ENCODE measurements at places on chromosomes 11 and 22.

- no peak for DNase-seq
Observed at GRCh38 chr11:73375830-73376159, 404 bp upstream of the RELT start.

GRCh38 chr22:48799227-48799970, 1028.3 kb downstream of the BRD1 start:
- no peak for DNase-seq

DNA sequence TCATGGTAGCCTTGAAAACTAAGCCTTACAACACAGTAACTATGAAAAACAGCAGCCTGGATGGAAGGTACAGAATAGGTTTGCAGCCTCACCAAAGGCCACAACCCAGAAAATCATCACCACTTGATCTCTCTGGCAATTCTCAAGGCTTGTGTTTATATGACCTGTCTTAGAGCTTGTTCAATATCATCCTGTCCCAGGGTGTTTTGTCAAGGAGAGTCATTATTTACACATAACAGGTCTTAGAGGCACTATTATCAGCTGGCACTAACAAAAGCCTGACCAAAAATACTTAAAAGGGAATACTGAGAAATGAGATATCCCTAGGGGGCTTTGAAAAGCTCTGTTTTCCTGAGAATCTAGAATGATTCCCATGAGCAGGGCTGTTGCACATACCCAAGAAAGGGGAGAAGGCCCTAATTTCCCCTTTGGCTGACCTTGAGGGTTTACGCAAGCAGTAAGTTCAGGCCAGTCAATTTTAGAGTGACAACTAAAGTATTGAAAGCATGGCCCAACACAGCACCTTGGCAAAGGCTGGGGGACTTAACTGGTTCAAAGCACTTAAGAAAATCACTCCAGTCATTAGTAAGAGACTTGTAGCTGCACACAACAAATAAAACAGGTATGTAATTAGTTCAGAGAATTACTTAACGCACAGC, 7.9 kb downstream of the SC5D start:
- DNase-seq, result no peak

DNA sequence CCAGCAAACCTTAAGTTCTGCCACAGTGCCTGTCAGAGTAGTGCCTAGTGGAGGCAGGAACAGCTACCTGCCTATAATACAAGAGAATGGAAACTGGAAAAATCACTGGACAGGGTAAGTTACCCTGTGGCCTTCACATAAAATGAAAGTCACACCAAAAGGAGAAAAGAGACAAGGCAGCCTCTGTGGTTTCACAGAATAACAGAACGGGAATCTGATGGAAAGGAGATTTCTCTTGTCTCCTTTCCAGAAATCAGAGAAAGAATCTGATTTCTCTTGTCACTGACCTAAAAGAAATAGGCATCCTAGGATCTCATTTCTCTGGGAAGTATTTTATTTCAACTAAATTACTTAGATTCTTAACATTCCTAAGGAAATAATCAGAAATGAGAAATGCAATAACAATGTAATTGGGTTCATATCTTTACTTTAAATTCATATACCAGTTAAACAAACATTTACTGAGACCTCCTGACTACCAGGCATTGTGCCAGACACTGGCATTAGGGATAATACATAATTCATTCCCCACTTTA, 41.6 kb downstream of the PRCP start:
- DNase-seq, result no peak

DNA sequence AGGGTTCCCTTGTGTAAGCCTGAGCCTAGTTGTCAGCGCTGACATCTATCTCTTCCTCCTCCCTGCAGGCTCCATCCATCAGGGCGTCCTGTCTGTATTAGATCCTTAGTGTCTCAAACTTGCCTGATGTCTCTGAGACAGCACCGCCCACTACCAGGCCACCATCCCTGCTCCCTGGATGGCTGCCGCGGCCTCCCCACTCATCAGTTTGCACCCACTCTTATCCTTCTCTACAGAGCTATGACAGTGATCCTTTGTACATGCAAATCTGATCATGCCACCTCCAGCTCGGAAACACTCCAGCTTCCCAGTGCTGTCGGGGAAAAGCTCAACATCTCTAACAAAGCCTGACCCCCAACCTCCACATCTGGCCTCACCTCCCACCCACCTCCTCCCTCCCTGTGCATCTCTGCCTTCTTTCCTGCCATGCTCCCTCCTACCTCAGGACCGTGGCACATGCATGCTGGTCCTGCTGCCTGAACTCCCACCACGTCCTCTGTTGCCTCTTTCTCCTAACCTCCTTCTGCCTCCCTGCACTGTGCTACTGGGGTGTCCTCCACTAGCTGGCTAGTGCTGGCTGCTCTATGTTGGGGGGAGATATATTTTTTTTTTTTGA, 61.6 kb upstream of the EIF3D start:
- DNase-seq, result no peak

DNA sequence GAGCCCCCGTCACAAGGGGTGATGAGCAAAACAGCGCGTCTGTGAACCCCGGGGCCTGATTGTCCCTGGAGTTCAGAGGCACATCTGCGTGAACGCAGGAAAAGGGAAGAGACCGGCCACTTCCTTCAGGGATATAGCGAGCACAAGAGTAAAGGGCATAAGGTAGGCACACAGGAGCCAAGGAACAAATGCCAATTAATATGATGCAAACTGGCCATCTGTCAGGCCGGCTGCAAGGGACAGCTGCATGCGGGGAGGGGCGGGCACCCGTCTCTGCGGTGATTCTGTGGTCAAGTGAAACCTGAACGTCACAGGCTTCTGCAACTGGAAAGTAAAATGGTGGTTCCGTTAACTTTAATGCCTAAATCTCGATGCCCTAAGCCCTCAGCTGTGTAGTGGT, 64.7 kb downstream of the TRIM29 start:
- DNase-seq, result no peak

GRCh38 chr11:85774256-85775101, 36.5 kb downstream of the SYTL2 start:
- DNase-seq, result no peak

DNA sequence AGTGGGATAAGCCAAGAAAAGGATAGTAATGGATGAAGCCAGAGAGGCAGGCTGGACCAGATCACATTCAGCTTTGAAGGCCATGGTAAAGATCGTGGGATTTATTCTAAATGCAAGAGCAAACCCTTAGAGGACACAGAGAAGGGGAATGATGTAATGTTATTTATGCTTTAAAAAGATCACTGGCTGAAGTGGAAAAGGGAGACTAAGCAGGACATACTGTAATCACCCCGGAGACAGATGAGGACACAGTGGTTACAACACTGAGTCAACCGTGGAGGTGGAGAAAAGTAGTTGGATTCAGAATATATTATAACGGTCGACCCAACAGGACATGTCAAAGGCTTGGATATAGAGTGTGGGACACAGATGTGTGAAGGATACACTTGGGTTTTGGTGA, 38.5 kb downstream of the CDON start:
- DNase-seq, result no peak

GRCh38 chr22:36461665-36462649, 19.5 kb downstream of the TXN2 start:
- DNase-seq, result no peak

DNA sequence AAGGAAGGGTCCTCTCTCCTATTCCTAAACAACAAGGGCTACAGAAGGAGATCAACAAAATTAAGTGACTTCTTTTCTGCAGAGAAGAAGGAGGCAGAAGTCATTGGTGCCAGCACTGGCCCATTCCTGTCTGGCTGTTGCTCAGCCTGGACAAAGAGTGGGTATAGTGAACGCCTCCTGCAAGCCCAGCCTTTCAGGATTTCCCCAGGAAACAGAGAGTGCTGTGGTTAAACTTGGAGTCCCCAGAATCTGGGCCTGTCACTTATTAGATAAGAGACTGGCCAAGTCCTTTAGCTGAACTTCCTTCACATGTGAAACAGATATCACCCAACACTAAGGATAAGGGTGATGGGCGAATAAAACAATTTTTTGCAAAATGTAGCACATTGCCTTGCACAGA, 10.9 kb downstream of the TST start:
- no peak for DNase-seq

DNA sequence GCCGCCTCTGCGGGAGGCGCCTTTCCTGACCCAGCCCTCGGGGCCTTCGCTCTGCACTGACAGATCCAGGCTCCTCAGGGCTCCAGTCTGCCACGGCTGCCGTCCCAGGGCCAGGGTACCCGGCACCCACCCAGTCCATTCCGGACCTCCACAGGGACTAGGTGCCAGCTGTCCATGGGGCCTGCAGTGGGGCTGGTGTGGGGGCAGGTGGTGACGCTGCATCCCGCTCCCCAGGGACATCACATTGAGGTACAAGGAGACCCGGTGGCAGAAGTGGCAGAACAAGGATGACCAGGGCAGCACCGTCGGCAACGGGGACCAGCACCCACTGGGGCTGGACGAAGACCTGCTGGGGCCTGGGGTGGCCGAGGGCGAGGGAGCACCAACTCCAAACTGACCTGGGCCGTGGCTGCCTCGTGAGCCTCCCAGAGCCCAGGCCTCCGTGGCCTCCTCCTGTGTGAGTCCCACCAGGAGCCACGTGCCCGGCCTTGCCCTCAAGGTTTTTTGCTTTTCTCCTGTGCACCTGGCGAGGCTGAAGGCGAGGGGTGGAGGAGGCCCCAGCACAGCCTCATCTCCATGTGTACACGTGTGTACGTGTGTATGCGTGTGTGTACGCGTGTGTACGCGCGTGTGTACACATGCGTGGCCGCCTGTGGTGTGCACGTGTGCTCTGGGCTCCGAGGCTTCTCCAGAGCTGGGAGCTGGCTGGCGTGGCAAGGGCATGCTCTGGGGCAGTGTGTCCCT, 16.7 kb downstream of the RNH1 start:
- no peak for DNase-seq

GRCh38 chr22:39249086-39249704, 4.4 kb upstream of the PDGFB start:
- no peak for DNase-seq

GRCh38 chr22:42910221-42910942, 53.3 kb upstream of the ARFGAP3 start:
- no peak for DNase-seq

DNA sequence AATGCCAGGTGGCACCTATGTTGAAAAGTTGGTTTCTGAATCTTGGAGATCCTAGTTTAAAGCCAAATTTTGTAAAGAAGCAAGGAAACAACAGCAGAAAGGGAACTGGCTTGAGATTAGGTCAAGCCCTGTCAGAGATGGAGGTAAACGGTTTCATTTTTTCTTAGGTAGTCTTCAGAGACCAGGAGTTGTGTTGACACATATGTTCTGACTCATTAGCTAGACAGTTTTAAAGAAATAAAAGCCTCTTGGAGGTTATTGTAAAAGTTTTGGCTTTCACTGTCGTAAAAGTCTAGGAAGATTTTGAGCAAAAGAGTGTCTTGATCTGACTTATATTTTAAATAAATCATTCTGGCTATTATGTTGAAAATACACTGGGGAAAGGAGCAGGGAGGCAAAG, 151.5 kb upstream of the CTSC start:
- no peak for DNase-seq

- no peak for DNase-seq
Observed at GRCh38 chr22:24107661-24108060, 73.6 kb upstream of the SUSD2 start.

DNA sequence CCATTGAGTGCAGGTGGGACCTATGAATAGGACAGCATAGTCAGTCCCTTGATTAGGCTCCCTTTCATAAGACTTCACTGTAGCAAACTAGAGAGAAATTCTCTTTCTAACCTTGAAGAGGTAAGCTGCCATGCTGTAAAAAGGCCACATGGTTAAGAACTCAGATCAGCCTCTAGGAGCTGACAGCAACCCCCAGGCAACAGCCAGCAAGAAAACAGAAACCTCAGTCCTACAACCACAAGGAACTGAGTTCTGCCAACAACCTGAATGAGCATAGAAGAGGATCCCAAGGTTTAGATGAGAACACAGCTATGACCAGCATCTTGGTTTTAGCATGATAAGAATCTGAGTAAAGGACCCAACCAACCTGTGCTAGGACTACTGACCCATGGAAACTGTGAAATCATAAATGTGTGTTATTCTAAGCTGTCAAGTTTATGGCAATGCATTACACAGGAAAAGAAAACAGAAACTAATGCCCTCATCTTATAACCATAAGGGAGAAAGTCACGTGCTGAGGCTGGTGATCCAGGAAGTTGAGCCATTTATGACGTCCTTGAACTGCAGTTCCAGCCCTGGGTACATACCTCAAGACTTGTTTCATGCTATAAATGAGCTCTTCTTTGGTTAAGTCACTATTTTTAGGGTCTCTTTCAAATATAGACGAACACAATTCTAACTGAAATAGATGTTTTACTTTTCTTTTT, 43.3 kb downstream of the RAB38 start:
- peak; percentile 3 for DNase-seq

GRCh38 chr11:131744847-131745246, 374.4 kb downstream of the NTM start:
- no peak for DNase-seq

GRCh38 chr11:45332276-45332934, 46.3 kb upstream of the SYT13 start:
- DNase-seq, result peak; percentile 18

GRCh38 chr11:78046486-78046854, 17.2 kb upstream of the THRSP start:
- no peak for DNase-seq

DNA sequence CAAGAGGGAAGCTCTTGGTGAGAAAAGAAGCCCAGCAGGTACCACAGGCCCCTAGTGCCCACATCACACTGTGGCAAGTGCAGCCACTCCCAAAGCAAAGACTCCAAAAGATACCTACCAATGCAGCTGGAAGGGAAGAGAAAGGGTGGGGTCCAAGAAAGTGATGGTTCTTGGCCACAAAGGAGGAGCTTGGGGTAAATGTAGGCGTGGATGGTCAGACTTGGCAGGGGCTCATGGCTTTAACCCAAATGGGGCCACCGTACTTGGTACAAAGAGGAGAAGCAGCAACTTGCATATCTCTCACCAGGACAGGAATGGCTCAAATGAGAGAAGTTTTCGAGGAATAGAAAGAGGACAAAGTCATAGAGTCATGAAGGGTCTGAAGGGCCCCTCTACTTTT, 4.8 kb downstream of the MAP3K11 start:
- DNase-seq, result no peak

DNA sequence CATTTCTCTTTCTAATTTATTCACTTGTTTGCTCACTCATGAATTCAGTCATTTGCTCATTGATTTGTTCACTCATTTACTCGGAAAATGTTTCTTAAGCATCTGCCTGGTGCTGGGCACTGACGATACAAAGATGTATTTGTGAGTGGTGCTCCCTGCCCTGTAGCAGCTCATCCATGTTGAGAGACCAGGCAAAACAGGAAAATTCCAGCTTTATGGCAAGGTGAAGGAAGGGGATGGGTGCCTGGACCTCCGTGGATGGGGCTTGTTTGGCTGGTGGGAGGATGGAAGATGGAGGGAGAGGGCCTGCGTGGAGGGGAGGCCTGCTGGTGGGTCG, 53.1 kb downstream of the TBC1D22A start:
- no peak for DNase-seq

- DNase-seq, result no peak
Observed at GRCh38 chr11:44466531-44467205, 98.8 kb upstream of the CD82 start.

- DNase-seq, result no peak
Observed at GRCh38 chr11:126132319-126132718, 69.7 kb upstream of the CDON start.

- DNase-seq, result no peak
Observed at GRCh38 chr22:39958949-39959639, 1.1 kb upstream of the TMA7B start.

- DNase-seq, result no peak
Observed at GRCh38 chr11:47383071-47383470, 4.7 kb upstream of the SPI1 start.
